ENCODE measurements at places on chromosomes 12 and 14.

- no peak for DNase-seq
Measured at GRCh38 chr14:104254735-104255400, 116.5 kb downstream of the KIF26A start.

DNA sequence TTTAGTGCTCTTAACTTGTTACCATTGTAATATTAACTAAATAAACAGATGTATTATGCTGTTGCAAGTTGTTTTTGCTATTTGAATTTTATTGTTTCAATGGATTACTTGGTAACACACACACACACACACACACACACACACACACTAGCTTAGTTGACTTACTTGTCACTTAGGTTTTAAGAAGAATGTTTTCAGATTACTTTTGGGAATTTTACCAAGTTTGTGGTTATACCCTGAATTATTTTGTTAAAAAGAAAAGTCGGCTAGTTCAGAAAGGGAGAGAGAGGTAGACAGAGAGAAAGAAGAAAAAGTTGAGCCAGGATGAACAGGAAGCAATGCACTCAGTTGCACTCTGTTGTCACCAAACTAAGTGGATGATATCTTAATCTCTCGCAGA, 5.3 kb downstream of the SSTR1 start:
- no peak for DNase-seq

GRCh38 chr12:72828662-72829324, 556.6 kb downstream of the TRHDE start:
- DNase-seq, result no peak

GRCh38 chr12:108611884-108612415, 14.1 kb upstream of the TMEM119 start:
- DNase-seq, result no peak

DNA sequence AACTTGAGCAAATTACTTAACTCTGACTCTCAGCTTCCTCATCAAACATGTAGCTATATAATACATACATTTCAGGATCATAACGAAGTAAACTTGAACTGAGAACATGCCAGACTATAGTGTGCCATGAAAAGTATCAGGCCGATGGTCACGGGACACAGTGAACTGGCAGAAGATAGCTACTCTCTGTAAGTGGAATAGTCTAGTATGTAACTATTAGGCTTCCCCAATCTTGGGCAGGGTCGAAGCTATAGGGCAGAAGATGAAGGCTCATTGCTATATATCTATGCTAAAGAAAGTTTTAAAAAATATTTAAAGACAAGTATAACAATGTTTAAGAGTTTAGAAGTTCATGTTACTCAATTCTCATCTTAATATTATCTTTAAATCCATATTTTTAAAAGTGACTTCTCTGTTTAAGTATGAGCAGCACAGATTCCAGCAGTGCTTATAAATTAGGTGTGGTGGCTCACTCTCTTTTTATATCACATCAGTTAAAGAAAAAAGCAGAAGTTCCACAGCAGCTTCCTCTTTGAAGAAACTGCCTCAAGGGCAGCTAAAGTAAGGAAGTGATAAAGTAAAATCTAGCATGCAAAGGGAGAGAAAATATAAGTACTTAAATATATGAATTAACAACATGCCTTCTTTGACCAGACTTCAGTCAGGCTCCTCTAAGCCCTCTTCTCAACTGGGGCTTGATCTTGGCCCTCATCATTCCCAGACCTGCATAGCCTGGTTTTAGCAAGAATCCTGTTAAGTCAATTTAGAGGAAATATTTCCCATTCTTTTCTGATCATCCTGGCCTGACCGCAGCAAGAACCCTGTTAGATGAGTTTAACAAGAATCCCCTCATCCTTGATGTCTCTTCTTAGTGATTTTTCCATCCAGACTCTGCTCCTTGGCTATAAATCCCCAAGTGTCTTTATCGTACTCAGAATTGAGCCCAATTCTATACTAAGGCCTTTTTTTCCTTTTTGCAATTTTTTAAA, 8.4 kb upstream of the GLIPR1 start:
- no peak for DNase-seq

DNA sequence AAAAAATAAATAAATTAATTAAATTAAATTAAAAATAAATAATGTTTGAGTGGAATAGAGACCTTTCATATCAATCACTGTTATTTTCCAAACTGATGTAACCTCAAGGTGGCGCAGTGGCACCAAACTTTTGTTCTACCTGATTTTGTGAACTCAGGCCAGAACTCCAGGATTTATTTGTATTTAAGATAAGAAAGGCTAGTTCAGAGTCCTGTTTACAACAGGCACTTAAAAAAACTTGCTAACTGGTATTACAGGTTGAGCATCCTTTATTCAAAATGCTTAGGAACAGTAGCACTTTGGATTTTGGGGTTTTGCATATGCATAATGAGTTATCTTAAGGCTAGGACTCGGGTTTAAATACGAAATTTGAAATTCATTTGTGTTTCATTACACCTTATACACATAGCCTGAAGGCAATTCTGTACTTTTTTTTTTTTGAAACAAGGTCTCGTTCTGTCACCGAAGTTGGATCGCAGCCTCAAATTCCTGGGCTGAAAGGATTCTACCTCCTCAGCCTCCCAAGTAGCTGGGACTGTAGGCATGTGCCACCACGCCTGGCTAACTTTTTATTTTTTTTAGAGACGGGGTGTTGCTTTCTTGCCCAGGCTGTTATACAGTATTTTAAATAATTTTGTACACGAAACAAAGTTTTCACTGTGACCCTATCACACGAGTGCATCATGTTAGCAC, 32.4 kb downstream of the YY1 start:
- peak; percentile 10 for DNase-seq
